ENCODE measurements at places on chromosomes 1 and 21.

GRCh38 chr1:246435421-246436041 lies 71.5 kb downstream of the SMYD3 start:
- no peak for DNase-seq

- no peak for DNase-seq
These were observed 634 bp downstream of the ACTRT2 start for GRCh38 chr1:3021801-3022401.

- DNase-seq = no peak
These were observed 11.6 kb downstream of the PABPC4 start for GRCh38 chr1:39564941-39565340.

GRCh38 chr1:206666031-206666561 lies 18.6 kb upstream of the MAPKAPK2 start:
- no peak for DNase-seq

DNA sequence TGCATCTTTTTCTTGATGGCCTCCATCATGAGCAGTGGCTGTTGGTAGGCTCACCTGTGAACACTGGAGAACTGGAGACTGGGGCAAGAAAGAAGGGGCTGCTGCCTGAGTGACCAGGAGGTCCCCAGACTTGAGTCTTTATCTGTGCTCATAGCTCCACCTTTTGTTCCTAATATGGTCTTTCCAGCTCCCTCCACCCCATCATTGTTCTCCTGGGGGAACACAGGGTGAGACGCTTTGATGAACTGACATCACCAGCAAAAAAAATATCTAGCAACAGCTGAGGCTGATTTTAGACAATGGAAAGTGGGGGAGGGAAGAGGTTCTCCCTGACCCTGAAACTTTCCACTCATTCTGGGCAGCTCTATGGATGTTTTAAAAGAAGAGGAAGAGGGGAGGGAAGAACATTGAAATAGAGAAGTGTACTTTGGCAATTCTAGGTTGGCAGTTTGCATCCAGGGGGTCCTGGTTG lies at the start of gene TPM3:
Gene TPM3 (minus strand): TSS at position 111 of the 472 bp plus-strand sequence. CDS start 82 bp downstream, at position 29.
- DNase-seq = no peak

DNA sequence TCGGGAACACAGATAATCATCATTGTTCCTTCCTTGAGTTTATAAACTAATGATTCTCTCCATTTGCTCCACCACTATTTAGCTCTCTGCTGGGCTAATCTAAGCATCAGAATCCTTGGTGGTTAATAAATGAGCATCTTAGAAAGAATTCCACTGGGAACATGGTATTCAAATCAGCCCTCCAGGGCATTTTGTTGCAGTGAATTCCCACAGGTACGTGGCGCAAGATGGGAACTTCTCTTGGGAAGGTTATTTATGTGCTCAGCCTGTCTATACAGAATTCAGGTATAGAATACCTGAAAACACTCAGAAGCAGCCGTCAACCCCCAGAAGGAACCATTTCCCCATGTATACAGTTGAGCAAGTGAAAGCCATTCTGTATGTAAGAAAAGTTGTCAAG lies 131.5 kb downstream of the NTNG1 start:
- no peak for DNase-seq

- no peak for DNase-seq
These were observed 157.3 kb downstream of the PEX14 start for GRCh38 chr1:10631811-10632593.

- no peak for DNase-seq
These were observed 78.0 kb downstream of the PDE9A start for GRCh38 chr21:42731264-42732032.

- no peak for DNase-seq
These were observed 450.3 kb upstream of the ZP4 start for GRCh38 chr1:238340989-238341388.

GRCh38 chr1:70675737-70676156 lies 264.7 kb downstream of the CTH start:
- no peak for DNase-seq

DNA sequence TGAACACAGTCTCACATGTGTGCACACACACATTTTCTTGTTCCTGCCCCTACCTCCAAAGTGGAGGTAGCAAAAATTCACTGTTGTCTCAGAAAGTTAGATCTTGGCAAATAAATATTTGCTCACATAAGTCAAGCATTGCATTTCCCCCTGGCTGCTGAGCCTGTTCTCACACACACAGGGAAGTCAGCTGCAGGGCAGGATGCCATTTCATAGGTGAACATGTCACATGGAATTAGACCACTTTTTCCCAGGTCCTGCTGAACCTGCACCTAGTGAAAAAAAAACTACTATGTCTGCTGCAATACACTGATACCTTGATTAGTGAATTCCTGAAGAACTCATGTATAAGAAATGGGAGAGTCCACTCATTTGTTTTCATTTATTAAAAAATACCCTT lies 5.3 kb upstream of the CD55 start:
- DNase-seq = no peak

- DNase-seq = no peak
These were observed 16.6 kb downstream of the BCAR3 start for GRCh38 chr1:93665015-93665414.

- no peak for DNase-seq
These were observed 743 bp downstream of the TOMM20 start for GRCh38 chr1:235127732-235128455.

DNA sequence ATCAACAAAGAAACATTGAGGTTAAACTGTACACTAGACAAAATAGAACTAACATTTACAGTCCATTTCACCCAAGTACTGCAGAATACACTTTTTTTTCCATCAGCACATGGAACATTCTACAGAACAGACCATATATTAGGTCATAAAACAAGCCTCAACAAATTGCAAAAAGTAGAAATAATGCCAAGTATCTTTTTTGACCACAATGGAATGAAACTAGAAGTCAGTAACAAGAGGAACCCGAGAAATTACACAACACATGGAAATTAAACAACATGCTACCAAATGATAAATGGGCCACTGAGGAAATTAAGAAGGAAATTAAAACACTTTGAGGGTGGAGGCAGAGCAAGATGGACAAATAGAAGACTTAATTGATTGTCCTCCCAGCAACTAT lies 8.4 kb upstream of the C1orf185 start:
- no peak for DNase-seq

DNA sequence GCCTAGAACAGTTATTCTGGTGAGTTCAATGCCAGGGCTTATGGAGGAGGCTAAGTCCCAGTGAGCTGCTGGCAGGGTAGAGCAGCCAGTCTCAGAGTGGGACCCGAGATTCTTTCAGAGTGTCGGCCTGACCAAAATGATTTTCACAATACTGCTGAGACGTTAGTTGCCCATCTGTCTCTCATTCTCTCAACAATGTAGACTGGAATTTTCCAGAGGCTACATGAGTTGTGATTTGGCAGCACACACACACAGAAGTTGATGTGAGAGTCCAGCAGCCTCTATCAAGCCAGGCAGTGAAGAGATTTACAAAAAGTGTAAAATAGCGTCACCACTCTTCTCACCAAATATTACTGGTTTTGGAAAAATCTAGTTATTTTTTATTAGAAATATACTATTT lies 21.7 kb downstream of the CACNA1S start:
- no peak for DNase-seq

- no peak for DNase-seq
These were observed 207.4 kb upstream of the NRIP1 start for GRCh38 chr21:15272171-15272570.

DNA sequence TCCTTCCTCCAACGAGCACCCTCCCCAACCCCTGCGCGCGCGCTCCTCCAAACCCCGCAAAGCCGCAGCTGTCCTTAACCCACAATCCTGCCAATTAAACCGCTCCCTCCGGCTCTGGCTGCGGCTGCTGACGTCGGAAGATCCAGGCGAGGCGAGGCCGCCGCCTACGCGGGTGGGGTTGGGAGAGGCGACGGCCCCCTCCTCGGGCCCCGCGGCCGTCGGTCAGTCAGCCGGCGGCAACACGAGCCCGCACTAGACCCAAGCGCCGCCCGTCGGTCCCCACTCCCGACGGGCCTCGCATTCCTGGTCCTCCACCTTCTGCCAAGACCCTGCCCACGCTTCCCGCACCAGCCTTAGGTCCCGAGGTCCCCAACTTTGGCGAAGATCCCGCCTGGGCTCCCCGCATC lies 75.4 kb downstream of the VWA5B1 start:
- DNase-seq = no peak

DNA sequence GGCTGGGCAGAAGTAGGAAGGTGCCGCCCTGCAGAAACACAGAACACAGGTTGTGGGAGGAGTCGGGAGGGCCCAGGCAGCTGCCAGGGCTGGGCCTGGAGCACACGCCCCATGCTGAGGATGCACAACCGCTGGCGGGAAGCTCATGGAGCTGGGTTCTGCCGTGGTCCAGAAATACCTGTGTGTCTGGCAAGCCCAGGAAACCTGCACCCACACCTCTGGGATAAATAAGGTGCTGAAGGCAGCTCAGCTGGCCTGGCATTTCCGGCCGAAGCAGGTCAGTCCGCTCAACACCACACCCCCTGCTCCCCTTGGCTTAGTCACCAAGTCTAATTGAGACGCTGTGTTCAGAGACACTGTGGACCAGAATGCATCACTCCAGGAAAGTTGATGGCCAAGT lies 32.1 kb downstream of the CTNNBIP1 start:
- no peak for DNase-seq

All from activated CD4-positive, alpha-beta T cell treated with anti-CD3 and anti-CD28 coated beads, Interleukin-2, amount 50 U/mL, for 1 hour (primary cell).